ENCODE measurements at places on chromosomes 6 and 20.

- ATAC-seq, result no peak
These were observed 107.9 kb downstream of the NRSN1 start for GRCh38 chr6:24233813-24234442.

DNA sequence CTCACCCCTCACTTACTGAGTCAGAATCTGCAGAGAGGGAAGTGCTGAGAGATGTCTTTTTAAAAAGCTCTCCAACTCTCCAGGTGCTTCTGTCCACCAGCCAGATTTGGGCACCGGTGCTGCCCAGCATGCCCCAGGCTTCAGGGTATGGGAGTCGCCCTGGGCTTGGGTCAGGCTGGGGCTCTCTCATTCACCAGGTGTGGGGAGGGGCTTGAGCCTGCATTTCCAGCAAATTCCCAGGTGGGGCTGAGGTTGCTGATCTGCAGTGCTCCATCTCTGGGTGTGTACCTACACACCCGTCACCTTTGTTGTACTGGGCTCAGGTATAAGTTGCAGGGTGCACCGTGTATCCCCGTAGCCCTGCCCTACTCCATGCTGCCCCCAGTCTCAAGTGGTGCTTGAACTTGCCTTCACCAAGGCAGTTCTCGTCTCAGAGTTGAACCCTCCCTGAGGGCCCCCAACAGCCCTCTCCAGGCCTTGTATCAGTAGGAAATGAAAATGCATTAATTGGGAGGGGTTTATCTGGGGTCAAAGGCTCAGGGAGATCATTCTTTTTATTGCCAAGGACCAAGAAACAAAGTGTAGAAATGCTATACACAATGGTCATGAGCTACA lies 23.5 kb downstream of the PPP1R3G start:
- no peak for ATAC-seq

GRCh38 chr20:1722513-1723050 lies 65.0 kb upstream of the SIRPG start:
- ATAC-seq, result no peak

DNA sequence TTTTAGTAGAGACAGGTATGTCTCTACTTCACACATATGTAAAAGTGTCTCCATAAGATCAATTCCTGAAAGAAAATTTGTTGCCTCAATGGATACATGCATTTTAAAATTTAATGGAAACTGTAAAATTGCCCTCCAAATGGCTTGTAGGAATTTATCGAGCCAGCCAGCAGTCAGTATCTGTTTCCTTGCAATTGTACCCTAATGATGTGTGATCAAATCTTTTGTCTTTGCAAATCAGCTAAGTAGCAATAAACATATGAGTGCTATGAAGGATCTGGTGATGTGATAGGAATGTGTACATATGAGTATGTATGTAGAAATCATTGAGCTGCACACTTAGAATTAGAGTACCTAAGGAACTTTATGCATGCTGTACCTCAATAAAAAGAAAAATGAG lies 253.0 kb downstream of the MAFB start:
- ATAC-seq, result no peak

- ATAC-seq, result peak; percentile 57
These were observed 188.8 kb downstream of the BACH2 start for GRCh38 chr6:90107771-90108282.

DNA sequence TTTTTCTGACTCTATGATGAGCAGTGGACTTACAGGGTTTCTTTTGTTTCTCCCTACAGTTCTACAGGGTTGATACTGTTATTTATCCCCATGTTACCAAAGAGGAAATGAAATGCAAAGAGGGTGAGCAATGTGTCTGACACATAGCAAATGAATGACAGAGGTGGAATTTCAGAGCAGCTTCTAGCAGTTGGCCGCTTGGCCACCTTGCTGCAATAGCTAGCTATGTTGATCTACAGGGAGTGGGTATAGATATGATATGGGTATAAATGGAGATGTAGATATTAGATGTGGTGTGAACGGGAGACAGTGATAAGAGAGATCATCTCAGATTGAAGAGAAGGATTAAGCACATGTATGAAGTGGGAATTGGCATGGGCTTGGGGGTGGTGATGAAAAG lies 10.9 kb upstream of the SLC22A3 start:
- no peak for ATAC-seq

DNA sequence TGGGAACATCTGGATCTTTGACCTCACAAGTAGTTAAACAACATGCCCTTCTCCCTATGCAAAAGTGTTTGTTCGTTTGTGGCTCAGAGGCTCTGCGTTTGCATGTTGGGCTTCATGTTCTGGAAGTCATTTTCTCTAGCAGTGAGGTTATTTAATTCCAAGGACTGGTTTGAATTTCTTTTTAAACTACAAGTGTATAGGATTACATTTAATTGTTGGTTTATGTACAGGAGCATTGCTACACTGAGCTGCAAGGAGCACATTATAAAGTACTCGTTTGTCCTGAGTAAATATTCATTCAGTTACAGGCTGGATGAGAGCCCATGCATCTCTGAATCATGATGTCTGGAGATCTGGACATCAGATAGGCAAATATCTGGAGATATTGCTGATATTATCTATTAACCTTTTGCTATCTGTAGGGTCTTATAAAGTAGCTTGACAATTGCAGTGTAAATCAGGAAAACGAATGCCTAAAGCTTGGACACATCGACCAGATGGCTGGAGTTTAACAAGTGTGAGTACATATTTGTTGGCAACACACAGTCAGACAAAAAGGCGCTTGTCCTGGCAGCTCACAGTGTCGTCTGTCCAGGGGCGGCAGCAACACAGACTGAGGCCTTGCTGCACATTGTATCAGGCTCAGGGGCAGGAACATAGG lies 84.6 kb downstream of the PDE7B start:
- no peak for ATAC-seq

GRCh38 chr20:5748246-5748645 lies 2.0 kb upstream of the SHLD1 start:
- no peak for ATAC-seq

- no peak for ATAC-seq
These were observed 52.2 kb downstream of the STK38 start for GRCh38 chr6:36495086-36495485.

- ATAC-seq, result peak; percentile 16
These were observed 42.9 kb upstream of the MAP7 start for GRCh38 chr6:136592930-136593673.

DNA sequence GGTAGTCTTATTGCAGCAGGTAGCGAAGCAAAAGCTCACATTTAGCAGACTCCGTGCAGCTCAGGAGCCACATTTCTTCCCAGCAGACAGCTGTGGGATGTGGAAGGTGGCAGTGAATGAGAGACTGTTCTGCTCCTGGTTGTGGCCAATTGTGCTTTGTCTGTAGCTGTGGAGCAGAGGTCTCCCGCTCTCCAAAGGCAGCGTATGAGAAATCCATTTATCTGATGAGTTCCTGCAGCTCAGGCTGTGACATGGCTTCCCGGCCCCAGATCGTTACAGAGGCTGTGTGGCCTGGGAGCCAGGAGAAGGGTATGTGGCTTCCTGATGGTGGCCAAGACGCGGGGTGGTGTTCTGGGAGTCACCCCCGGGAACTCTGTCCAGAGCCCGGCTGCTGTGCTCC lies 64.5 kb upstream of the KIF16B start:
- ATAC-seq, result no peak

DNA sequence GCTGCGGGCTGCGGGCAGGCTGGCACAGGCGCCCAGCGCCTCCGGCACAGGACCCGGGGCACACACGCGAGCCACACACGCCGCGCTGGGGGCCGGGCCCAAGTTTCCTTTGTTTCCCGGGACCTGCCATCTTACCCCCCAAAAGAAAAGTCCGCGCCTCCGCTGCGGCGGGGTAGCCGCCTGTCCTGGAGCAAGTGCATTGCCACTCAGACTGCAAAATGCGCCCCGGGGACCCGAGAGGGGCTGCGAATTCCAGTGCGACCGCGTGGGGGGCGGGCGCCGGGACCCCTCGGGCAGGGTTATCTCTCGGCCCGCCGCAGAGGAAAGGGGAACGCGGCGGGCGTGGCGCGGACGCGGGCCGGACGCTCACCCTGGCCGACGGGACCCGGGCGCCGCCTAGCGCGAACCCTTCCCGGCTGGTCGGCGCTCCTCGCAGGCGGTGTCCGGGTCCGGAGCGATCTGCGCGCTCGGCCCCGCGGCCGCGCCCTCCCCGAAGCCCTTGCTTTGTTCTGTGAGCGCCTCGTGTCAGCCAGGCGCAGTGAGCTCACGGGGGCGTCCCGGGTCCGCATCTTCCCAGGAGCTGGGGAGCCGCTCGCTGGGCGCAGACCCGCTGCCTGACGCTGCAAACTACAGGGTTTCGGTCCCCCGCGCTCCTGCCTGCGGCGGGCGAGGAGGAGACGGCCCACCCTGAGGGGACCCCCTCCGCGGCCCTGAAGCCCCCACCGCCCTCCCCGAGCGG lies 639 bp upstream of the CD24 start:
- ATAC-seq, result peak; percentile 52

GRCh38 chr6:120853489-120853888 lies 480.8 kb downstream of the TBC1D32 start:
- ATAC-seq, result no peak

DNA sequence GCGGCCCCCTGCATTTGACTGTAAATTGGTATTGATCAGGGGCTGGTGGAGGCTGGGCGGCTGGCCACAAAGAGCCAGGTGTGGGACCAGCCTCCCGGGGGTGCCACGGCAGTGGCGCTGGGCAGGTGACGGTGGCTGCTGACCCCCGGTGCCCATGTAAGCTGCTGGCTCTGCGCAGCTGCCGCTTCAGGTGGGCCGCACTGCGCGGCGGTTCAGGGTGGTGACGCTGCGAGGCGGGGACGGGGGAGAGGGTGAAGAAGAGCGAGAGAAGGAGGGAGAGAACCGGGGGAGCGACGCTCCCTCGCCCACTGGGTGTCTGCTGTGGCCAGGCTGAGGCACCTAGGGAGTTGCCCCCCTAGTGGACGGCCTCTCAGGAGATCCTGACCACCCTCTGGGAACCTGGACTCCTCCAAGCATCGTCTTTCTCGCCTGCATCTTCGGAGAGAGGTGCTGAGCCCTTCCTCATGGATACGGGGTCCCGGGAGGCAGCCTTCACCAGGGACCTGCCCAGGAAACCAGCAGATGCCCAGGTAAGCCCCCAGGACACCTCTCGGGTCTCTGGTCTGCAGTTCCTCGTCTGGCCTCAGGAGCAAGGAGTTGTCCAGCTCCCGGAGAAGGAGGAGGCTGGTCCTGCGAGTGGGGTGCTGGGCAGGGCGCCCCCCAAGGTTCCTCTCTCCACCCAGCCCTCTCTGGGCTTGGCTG lies 77.5 kb upstream of the GATA5 start:
- no peak for ATAC-seq

DNA sequence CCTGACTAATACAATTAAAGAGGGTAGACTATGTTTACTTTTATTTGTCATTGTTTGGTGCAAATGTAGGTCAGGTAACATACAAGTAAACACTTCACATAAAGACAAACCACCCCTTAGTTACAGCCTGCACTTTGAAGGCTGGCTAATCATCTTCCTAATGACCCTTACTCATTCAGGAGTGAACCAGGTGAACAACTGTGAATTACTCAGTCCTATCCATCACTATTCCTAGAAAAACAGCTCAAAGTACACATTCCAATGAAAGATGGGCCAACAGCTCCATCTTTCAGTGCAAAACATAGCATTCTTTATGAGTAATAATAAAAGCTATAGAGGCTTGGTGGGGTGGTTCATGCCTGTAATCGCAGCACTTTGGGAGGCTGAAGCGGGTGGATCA lies 78.2 kb downstream of the FRK start:
- no peak for ATAC-seq

Measured in activated T-helper 17 cell treated with anti-CD3 and anti-CD28 coated beads, Interleukin-2, amount 50 U/mL, for 72 hours (primary cell).